ENCODE measurements at places on chromosomes 5 and 9.

GRCh38 chr5:134582281-134582680 lies 50.3 kb downstream of the SAR1B start:
- no peak for DNase-seq

- DNase-seq, result no peak
These were observed 115.7 kb downstream of the WNK2 start for GRCh38 chr9:93299418-93300174.

- no peak for DNase-seq
These were observed 52.9 kb upstream of the KIAA1958 start for GRCh38 chr9:112433499-112434392.

DNA sequence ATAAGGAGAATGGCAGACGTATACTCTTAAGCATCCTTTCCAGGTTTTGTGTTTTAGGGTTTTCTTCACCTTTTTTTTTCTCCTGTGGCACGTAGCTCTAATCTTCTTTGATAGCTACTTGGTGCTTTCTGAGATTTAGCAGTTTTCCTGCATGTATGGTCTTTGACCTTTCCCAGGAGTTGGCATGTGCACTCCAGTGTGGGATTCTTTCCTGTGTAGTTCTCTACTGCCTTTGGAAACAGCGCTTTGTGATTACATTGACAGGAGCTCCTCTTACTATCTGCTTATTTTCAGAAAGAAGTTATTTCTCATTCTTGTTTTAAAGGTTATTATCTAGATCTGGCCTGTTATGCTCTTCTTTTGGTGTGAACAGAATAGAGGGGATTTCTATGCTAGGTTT lies 65.5 kb downstream of the UNC13B start:
- no peak for DNase-seq

DNA sequence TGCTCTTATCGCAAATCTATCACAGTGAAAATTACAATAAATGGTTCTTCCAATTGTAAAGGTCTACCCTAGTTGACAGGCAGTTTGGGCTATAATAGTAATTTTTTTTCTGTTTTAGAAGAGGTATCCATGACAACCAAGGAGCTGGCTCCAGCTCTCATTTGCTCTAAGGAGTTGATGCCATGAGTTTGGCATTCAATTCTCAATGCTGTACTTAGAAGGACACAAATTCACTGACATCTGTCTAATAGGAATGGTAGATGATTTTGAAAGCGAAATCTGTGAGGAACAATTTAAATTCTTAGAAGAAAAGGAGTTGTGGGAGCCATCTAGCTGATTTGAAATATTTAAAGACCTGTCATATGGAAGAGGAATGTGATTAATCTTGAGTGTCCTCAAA lies 203.6 kb upstream of the DAB2 start:
- no peak for DNase-seq

- DNase-seq, result no peak
These were observed 76.4 kb downstream of the EPB41L4B start for GRCh38 chr9:109244179-109245132.

GRCh38 chr9:98627296-98627695 lies 81.4 kb downstream of the GABBR2 start:
- DNase-seq, result no peak

DNA sequence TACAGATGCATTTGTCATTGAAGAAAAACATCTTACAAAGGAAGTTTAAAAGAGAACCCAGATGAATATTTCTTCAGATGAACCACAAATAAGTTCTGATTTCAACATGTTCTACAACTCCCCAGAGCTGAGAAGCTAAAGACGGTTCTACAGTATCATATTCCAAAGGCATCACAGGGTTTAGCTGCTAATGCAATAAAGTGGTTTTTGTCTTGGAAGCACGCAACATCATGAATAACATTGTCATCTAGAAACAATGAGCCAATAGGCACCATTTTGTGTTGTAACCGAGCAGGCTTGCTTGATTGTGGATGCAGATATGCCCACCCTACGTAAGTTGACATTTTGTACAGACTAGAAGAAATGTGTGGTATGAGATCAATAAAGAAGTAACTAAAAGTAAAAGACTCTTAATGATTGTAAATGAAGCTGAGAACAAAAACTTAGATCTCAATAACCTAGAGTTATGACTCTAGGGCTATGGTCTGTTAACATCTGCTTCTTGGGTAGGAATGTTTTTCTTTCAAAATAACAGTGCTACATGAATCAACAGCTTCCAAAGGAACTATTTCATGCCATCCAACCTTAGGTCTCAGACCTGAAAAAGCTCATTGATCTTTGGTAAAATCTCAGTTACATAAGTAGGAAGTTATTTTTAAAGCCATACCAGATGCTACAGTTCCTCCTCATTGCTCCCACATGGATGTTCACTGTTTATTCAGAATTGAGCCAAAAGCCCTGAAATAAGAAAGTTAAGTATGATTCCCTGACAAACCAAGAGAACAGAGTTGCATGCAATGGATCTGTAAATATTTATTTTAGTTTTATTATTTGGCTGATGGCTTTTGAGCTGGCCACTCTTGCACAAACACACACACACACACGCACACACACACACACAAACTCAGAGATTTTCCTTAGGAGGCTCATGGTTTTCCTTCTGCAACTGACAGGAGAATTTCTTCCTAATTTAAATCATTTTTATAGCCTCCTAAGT lies 118.7 kb upstream of the SLCO6A1 start:
- DNase-seq, result no peak

DNA sequence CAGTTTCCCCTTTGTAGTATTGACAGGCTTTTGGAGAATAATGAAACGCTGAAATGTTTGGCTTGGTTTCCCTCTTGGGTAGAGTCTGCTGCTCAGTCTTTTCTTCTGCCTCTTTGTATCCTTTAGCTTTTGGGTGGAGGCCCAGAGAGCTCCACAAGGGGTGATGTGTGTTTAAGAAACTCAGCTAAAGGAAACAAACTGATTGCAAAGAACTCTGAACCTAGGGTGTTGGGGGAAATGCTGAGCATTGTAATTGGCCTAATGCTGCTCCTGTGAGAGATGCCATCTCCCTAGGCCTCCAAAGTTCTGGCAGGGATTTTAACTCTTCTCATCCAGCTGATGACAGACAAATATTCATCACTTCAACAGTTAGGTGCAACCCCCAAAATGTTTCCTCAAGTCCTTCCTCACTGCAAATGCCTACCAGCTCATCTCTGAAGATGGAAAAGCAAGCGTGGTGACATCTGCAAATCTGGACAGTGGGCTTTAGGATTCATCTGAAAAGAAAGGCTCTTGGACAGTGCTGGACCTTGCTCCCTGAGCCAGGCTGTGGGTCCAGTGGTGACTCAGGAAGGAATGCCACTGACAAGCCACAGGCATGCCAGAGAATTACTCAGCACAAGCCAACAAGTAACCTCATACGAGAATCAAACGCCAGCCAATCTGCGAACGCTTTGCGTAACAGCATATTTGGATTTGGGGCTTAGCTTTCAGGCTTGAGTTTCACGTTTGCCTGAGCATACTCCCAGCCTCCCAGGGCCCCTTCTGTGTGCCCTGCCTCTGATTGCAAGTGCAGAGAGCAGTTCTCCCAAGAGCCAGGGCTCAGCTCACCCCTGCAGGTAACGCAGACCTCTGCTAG lies 30.5 kb upstream of the ZSWIM6 start:
- no peak for DNase-seq

GRCh38 chr5:133531594-133531993 lies 80.7 kb downstream of the FSTL4 start:
- DNase-seq, result no peak

DNA sequence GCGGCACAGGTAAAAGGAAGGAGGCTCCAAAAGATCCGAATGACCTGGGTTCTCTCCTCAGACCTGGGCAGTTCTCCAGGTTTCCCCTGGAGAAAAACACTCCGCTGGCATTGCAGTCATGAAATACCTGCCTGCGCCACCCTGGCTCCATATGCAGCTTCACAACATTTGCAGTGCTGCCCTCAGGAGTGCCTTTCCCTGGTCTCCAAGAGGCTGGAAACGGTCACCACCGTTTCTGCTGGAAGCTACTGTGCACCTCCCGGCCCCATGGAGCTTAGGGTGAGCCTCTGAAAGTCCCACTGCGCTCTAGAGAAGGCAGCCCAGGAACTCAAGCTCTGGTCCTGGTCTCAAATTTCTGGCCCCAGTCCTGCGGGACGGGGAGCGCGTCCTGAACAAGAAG lies 670 bp downstream of the UGT3A1 start:
- no peak for DNase-seq

DNA sequence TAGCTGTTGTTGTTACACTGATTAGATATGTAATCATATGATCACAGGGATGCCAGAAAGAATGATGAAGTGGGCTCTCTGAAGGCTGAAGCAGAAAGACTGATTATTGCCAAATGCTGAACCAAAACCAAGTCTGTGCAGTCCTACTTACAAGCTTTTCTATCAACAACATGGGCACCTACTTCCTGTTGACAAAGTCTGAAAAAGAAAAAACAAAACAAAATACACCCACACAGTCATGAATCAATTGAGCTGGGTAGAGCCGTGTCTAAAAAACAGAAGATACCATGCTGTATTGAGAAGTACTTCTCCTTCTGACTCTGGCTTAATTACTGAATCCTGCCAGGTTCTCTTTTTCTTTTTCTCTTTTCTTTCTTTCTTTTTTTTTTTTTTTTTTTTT lies 363.4 kb downstream of the RAB3C start:
- DNase-seq, result no peak

- DNase-seq, result no peak
These were observed 49.5 kb downstream of the AGXT2 start for GRCh38 chr5:34998058-34998789.

GRCh38 chr5:36598045-36598444 lies 8.4 kb upstream of the SLC1A3 start:
- no peak for DNase-seq

DNA sequence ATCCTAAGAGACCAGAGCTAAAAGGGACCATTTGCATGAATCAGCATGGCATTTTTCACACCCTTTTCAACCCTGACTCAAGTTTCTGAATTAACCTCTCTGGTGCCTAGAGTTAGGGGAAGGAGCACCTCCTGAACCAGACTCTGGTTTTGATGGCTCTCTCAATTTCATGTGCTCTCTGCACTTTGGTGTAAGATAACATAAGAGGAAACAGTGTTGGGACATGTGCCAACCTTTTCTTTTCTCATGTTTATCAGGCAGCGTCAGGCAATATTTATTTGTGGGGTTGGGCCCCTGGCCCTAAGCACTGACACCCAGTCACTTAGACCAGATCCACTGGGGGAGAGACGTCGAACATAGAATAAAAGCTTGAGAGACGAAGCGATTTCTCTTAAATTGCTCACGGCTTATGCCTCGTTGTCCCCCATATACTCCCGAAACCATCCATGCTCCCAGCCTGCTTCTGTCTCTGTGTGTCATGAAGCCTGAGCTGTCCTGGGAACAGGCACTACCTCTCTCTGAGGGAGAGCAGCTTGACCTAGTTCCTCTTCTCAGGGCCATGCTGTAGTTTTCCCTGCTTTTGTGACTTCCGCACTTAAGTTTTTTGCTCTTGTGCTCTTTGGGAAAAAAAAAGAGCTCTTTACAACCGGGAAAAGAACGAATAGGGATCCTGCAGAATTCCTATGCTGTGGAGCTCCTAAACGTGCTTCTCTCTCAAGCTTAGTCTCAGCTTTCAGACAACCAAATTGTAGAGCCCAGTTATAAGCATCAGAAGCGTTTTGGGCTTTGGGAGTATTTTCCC lies 195.7 kb downstream of the NR3C1 start:
- no peak for DNase-seq

GRCh38 chr9:6382681-6383080 lies 30.3 kb upstream of the UHRF2 start:
- no peak for DNase-seq

DNA sequence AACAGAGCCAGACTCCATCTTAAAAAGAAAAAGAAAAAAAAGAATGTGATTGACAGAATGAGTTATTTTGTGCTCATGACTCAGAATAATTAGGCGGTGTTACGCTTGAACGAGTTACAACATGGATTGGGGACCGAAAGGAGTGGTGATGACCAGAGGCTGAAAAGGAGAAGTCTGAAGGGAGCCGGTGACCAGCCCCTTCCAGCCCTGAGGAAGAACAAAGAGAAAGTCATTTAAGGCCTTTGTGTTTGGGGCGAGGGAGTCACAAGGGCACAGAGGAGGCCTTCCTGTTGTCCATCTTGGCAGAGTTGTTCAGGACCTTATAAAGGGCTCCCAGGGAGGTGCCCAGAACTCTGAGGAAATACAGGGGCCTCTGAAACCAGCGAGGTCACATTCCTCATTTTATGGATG lies 131.6 kb downstream of the GOLPH3 start:
- no peak for DNase-seq

GRCh38 chr9:4298255-4299004 lies 1.4 kb downstream of the GLIS3 start:
- DNase-seq, result no peak

DNA sequence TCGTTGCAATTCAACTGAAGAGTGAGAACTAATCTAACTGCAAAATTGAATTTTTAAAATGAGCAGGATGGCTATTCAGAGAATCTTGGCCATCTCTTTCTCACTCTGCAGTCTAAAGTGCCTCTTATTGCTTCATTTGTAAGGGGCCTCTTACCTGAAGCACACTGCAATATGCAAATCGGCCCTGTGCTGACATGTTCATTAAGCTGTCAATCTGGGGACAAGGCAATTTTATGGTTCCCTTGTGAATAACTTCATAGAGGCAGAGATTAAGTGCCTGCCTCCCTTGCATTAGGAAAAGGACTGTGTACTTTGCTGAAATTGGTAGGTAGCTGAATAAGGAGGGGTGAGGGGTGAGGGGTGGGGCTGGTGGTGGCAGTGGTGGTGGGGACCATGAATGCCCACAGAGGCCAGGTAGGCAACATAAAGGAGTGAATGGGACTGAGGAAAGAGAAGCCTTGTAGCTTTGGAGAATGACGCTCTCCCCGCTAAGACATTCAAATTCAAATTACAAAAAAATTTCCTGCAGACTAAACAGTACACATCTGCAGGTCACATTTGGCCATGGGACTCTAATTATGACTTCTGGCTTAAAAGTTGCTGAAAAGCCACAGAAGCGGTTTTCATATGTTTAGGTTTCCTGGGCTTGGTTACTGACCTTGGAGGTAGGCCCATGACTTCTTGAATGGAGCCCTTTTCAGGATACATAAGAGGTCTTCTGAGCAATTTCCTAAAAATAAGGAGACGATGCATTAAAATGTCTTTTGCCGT lies 25.0 kb downstream of the TNFSF8 start:
- DNase-seq, result no peak

DNA sequence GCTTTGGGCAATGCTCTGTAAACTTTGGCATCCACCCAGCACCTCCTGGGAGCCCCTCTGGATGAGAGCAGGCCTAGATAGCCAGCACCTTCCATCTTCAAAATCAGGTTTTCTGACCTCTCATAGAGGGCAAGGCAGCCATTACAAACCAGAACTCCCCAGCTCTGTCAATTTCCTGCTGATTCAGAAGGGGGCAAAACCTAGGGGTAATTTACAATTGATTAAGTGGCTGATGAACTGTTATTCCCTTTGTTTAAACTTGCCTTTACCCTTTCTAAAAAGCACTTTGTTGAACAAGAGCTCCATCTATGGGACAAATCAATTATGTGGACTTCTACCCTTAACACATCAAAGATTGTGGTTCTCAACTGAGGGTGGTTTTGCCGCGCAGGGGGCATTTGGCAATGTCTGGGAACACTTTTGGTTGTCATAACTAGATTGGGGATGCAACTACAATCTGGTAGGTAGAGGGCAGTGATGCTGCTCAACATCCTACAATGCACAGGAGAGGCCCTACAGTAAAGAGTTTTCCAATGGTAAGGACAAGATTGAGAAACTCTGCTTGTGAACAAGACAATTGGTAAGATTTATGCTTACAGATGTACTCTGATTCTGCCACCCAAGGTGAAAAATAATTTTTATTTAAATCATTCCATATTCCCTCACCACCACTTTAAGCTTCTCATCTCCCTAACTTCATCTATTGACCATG lies 184.1 kb downstream of the MARCHF11 start:
- DNase-seq, result no peak

Measured in cortex of kidney (tissue), 1 donor.